Stimulated activated CD4-positive, alpha-beta T cell treated with anti-CD3 and anti-CD28 coated beads, Interleukin-12 subunit alpha, Interleukin-12 subunit beta, amount 100 ng/mL, for 4 hours (primary cell): ENCODE measurements at places on chromosomes 13 and 19.

DNA sequence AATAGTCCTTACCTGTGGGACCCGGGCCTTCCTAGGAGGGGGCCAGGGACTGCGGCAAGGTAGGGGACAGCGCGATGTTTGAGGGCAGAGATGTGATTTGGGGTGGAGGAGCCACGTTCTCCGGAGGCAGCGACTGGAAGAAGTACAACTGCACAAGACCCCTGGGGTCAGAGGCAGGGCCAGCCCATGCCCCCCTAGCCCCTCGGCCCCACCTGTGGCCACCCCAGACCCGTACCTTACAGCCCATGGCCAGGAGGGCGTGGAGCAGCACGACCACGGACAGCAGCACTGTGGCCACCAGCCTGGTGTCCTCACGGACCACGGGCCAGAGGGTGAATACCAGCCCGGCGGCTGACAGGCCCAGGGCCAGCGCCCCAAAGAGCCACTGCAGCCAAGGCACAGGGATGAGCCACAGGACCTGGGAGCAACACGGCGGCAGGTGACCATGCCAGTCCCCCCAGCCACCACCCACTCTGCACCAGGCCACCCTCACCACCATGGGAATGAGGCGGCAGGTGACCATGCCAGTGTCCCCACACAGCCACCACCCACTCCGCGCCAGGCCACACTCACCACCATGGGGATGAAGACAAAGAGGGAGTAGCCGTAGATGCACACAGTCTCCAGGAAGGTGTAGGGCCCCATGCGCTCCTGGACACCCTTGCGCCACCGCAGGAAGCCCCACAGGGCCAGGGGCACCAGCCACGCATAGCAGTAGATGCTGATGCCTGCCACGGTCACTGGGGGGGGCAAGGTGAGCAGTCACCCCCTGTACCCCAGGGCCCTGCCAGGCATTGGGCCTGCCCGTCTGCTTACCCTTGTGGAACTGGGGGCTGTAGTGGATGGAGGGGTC is 5.0 kb downstream of the YIPF2 start:
- DNase-seq: no peak

- no peak for DNase-seq
Measured at GRCh38 chr13:21735701-21736401, 65.0 kb downstream of the FGF9 start.

DNA sequence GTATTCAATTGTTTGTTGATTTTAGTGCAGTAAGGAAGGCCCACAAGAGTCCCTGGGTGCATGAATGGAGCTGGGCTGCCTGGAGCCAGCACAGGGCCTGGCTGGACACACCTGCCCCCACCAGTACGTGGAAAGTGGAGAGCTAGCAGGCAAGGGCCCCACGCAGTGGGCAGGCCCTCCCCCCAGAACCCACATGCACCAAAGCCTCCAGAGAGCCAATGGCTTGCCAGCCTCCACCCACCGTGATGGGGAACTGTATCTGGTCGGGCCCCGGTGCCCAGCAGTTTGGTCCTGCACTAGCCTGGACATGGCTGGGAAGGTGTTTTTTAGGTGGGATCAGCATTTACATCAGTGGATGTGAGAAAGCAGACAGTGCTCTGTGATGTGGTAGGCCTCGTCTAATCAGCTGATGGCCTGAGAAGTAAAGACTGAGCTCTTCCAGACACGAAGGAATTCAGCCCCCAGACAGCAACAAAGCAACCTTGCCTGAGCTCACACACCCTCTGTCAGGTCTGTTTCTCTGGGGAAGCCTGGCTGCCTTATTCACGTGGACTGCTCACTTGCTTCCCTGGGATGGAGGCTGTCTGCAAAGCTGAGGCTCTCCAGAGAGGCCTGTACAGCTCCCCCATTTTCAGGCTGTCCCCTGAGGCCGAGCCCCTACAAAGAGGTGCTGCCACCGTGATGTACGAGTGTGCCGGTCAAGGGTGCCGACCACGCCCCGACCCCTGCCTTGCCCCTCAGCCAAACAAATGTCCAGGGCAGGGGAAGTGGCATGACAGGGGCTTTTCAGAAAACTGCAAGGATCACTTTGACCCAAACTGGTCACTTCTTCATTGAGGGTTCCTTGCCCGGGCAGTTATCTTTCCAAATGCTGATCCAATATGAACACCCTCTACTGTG is 27.5 kb downstream of the RAB20 start:
- no peak for DNase-seq

GRCh38 chr13:45303026-45303425 is 38.0 kb downstream of the TPT1 start:
- DNase-seq: no peak

DNA sequence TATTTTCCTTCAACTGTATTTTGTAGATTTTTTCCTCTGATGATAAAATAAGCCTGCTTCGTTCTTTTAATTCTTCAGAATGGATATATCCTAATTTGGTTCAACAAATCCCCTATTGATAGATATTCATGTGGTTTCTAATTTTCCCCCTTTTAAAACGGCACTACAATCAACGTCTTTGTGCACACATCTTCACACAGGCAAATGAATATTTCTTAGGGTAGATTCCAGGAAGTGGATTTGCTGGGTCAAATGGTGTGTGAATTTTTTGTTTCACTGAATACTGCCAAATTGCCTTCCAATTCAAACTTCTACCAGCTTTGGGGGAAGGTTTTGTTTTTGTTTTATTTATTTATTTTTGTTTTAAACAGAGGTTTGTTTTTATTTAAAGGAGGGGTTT is 287.2 kb downstream of the FOXO1 start:
- DNase-seq: no peak

GRCh38 chr19:12885749-12886650 is 1.0 kb downstream of the KLF1 start:
- DNase-seq: no peak

DNA sequence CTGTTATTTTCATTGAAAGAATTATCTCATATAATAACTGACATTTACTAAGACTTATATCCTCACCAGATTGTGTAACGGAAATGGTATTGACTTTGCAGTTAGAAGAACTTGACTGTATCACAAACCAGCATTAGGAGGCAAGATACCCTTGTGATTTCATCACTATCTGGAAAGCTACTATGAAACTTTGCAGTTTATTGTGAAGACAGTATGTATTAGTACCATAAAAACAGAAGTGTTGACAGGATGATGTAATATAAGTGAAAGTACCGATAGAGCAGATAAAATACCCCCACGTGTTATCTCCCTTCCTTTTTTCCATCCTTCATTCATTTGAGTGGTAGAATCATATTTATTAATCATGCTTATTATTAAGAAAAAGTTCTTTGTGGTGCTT is 365.7 kb upstream of the KLHL1 start:
- no peak for DNase-seq

GRCh38 chr13:98173431-98174152 is 3.5 kb downstream of the RNF113B start:
- no peak for DNase-seq

- no peak for DNase-seq
Measured at GRCh38 chr13:113732961-113733950, 25.8 kb upstream of the TMEM255B start.

DNA sequence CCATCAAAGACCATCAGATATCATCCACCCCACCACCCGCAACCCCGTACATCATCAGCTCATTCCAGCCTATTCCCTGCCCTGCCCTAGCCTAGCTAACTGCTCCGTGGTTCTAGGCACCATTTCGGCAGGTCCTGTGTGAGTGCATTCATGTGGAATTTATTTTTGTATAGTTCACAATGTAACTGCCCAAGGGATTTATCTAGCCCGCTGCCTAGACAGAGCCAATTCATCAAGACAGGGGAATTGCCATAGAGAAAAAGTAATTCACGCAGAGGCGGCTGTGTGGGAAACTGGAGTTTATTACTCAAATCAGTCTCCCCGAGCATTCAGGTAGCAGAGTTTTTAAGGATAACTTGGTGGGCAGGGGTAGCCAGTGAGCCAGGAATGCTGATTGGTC is 109.2 kb upstream of the UBL3 start:
- no peak for DNase-seq

DNA sequence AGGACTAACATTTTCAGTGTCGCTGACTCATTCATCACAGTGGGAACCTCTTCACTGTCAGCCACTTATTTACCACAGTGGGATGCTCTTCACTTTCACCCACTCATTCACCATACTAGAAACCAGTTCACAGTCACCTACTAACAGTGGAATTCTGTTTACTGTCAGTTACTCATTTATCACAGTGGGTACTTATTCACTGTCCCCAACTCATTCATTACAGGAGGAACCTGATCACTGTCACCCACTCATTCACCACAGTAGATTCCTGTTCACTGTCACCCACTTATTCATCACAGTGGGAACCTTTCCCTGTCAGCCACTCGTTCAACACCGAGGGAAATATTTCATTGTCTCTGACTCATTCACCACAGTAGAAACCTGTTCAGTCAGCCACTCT is 10.1 kb upstream of the ZNF85 start:
- no peak for DNase-seq

DNA sequence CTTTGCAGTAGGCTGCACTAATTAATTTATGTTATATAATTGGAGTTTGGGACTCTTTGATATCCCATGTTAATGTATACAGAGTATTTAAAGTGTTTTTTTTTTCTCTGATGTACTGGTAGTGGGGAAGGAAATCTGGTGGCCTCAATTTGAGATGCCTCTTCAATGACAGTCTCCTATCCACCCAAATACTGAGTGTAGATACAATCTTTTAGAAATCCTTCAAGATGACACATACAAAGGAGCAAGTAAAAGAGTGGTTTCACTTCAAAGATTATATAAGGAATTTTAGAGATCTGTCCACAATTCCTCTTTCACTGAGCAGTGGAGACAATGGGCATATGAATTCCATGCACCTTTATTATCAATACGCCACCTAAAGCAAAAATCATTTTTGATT is 15.1 kb downstream of the NALCN start:
- DNase-seq: no peak

- no peak for DNase-seq
Measured at GRCh38 chr19:40465025-40465556, 454 bp downstream of the BLVRB start.

- DNase-seq: no peak
Measured at GRCh38 chr13:113588394-113589111, 4.0 kb downstream of the TFDP1 start.

DNA sequence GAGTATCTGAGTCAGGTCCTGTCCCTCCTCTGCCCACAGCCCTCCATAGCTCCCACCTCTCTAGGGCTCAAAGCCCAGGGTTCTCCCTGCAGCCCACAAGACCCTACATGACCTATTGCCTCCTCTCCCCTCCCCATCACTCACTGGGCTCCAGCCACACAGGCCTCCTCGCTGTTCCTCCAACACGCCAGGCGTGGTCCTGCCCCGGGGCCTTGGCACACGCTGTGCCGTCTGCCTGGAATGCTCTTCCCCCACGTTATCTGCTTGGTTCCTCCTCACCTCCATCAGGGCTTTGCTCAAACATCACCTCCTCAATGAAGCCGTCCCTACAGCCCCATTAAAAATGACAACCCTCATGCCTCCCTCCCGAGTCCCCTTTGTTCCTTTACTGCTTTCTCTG is 21.1 kb downstream of the PTPRS start:
- DNase-seq: no peak

DNA sequence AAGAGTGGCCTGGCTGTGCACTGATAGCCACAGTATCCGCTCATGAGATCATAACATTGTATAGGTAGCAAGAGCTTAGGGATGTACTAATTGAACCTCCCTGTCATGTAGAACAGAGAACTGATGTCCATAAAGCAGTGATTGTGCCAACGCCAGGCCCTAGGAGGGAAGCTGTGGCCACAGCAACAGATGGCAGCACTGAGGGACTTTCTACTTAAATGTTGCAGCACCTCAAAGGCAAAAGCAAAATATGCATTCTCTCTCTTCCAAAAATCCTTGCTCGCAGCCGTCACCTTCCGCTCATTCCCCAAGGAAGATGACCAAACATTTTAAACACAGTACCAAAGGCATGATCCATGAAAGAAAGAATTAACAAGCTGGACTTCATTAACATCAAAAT is 32.3 kb downstream of the COL4A1 start:
- no peak for DNase-seq

DNA sequence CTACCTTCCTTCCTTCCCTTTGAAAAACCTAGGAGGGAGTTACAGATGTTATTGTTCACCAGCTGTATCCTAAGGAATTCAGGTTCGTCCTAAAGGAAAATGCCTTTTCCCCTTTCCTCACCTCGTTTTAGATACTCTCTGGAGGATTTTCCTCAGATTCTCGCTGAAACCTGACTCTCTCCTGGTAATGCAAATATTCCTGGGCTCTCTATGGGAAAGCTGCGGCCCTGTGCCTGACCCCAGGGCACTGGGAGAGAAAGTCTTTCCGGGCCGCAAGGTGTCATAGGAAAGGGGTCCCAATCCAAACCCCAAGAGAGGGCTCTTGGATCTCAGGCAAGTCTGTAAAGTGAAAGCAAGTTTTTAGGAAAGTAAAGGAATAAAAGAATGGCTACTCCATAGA is 13.1 kb upstream of the OR1M1 start:
- no peak for DNase-seq

DNA sequence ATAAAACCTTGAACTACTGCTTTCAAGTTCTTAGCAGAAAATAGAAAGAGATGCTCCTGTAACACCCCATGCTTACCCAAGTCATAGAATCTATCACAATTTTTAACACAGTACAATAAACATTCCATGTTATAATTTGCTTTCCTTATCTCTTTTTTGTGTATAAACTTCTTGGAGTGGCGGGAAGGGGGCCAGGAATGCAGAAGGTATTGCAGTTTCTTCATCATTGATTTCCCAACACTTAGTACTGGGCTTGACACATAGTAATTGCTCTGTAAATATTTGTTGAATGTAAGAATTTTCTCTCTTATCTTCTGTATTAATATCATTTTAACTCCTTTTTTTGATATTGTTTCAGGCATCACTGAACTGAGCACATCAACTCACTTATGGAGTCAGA is 535.8 kb downstream of the KCTD12 start:
- DNase-seq: no peak

DNA sequence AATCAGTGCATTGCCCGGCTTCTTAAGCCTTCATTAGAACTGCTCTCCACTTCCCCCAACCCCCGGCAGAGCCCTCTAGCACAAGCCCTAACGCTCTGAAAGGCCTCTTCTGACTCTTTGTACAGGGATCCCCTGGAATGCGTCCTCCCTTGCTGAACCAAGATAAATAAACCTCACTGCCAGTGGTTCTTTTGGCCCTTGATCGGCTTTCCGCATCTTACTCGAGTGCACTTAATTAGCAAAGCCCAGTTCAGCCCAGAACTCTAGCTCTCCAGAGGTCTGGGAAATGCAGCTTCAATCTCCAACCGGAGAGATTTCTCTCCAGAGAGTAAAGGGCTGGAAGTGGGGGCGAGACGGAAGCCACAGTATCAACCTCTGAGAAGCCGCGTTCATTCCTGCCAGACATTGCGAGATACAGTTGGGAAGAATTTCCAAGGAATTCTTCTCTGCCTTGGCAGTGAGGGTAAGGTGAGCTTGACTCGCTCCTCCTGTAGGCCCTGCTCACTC is 8.7 kb upstream of the ZNF444 start:
- no peak for DNase-seq

GRCh38 chr13:51329606-51330005 is 9.9 kb upstream of the SERPINE3 start:
- DNase-seq: no peak
